ENCODE measurements at places on chromosomes 7 and 10. TPM values are rescaled to one million over a fixed set of nuclear protein-coding genes. Genes with fewer than 3 reads are reported as not detected.

The CRYGN gene
- not detected for total RNA-seq

The LRRTM3 gene
- total RNA-seq: not detected

The RHEB gene
- total RNA-seq: 53.6 TPM

GRCh38 chr10:21603721-21604120, 69.7 kb downstream of the MLLT10 start:
- peaks cover 5% of the 10 kb centered on the region for H3K36me3 ChIP-seq
- H3K4me1 ChIP-seq: no peaks in the 10 kb centered on the region
- no peak for DNase-seq

- DNase-seq: no peak
- no peaks in the 10 kb centered on the region for H3K36me3 ChIP-seq
- H3K27me3 ChIP-seq: no peaks in the 10 kb centered on the region
- no peak overlapping the region for H3K4me3 ChIP-seq
These were observed 13.7 kb upstream of the MAP3K8 start for GRCh38 chr10:30420266-30420665.

DNA sequence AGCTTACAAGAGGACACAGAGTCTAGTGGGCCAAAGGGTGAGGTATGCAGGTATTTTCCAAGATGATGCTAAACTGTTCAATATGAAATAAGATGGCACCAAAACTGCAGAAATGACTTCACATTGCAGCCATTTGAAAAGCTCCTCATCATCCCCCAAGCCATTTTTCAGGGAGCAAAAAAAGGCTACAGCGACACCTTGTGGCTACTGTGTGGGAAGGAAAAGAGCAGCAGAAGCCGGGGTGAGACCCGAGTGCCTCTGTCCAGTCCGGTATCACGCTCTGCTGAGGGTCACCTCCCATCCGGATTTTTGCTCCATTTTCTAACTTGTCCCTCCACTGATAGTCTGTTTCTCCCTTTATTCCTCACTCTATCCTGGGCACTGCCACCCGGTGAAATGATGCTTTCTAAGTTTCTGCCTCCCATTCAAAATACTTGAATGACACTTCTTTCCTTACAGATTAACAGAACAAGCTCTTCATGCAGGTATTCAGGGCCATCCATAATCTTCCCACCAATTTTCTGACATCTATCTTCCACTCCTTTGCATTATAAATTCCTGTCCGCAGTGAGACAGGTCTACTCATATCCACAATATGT, 220.2 kb downstream of the DGKI start:
- no peaks in the 10 kb centered on the region for H3K27me3 ChIP-seq
- H3K4me3 ChIP-seq: no peak overlapping the region
- no peaks in the 10 kb centered on the region for H3K4me1 ChIP-seq
- no peak for DNase-seq
- no peak overlapping the region for H3K27ac ChIP-seq

DNA sequence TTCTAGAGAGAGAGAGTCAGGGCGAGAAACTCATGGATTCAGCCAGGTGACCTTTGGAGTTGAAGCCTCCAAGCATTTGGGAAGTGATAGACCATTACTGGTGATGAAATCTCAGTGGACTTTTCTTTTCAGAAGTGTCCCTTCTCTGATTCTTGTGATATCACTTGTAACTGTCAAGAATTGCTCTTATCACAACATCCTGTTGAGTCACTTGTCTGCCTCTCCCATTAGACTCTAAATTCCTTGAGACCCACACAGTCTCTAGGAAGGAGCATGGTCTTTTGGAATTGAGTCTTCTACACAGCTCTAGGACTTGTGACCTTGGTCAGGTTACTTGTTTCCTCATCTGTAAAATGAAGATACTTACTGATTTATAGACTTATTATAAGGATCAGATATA, 81.0 kb downstream of the CFAP58 start:
- no peak overlapping the region for H3K27ac ChIP-seq
- H3K27me3 ChIP-seq: peaks cover 3% of the 10 kb centered on the region
- H3K4me3 ChIP-seq: no peak overlapping the region
- DNase-seq: no peak
- H3K36me3 ChIP-seq: no peaks in the 10 kb centered on the region
- H3K4me1 ChIP-seq: no peaks in the 10 kb centered on the region

- no peak overlapping the region for H3K4me3 ChIP-seq
- no peak overlapping the region for H3K27ac ChIP-seq
- no peaks in the 10 kb centered on the region for H3K27me3 ChIP-seq
- H3K4me1 ChIP-seq: no peaks in the 10 kb centered on the region
- no peaks in the 10 kb centered on the region for H3K36me3 ChIP-seq
These were observed 75.0 kb downstream of the GPR26 start for GRCh38 chr10:123741146-123741545.

DNA sequence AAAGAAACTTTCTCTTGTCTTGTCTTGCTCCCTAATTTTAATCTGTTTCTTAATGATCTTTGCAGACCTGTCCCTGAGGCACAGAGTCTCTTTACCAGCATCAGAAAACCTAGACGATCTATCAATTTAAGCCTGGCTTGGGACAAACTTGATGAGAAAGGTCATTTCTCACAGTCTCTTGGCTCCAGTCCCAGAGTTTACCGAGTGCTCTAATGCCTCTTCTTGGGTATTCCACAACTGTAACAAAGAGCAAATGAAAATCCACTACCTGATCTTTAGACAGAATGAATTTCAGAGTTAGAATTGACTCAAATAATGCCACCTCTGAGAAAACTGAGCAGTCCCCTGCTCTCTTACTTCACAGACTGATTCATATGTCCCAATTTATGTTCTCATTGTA, 106.4 kb upstream of the DNAJB12 start:
- H3K27me3 ChIP-seq: no peaks in the 10 kb centered on the region
- no peak for DNase-seq
- no peaks in the 10 kb centered on the region for H3K36me3 ChIP-seq
- H3K27ac ChIP-seq: no peak overlapping the region
- no peaks in the 10 kb centered on the region for H3K4me1 ChIP-seq
